ENCODE measurements at places on chromosomes 6 and 20.

DNA sequence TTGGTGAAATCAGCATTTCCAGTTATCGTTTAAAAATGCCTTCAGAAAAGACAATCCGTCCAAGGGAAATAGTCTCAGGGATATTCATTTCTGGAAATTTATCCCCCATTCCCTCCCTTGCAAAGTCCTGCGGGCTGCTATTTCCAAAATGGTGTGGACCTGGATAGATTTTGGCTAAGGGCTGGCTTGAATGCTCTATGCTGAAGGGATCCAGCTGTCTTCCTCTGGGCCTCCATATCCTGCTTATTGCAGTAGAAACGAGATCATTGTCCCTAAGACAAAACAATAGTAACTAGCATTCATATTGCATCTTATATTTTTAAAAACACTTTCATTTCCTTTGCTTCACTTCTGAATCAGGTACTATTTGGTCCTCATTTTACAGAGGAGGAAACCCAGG is 129.9 kb downstream of the ANKRD60 start:
- DNase-seq, result no peak

DNA sequence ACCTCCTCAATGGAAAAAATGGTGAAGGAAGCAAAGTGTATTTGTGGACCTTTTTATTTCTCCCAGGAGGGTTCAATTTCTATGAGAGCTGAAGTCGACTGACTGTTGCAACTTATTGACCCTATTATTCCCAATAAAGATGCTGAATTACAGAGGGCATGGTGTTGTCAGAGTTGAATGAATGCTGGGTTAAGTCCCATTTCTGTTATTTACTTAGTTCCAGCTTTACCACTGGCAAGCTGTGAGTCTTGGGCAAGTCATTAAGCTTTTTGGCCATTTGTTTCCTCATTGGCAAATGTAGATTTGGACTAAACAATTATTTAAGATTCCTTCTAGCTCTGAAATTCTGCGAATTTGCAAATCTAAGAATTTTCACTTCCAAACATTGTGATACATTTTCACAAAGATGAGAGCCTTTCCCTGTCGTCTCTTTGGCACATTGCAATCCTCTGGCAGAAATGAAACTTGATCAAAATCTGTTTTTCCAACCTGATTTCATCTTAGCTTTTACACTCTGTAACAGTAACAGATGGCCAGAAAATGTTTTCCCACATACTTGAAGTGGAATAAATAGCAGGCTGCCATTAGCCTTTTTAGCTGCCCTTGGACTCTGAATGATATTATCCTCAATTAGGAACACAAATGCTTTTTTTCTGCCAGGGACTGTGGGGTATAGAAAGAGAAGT is 21.3 kb downstream of the BLTP3A start:
- no peak for DNase-seq

- peak; percentile 60 for DNase-seq
Measured at GRCh38 chr20:2752567-2753460, 47.6 kb downstream of the CPXM1 start.

GRCh38 chr6:65745614-65746013 is 38.6 kb upstream of the EYS start:
- no peak for DNase-seq

GRCh38 chr6:168061269-168062210 is 17.5 kb downstream of the FRMD1 start:
- no peak for DNase-seq

- DNase-seq, result no peak
Measured at GRCh38 chr20:4774207-4774606, 52.5 kb downstream of the PRND start.

- peak; percentile 49 for DNase-seq
Measured at GRCh38 chr6:54010340-54011276, 100.6 kb upstream of the MLIP start.

DNA sequence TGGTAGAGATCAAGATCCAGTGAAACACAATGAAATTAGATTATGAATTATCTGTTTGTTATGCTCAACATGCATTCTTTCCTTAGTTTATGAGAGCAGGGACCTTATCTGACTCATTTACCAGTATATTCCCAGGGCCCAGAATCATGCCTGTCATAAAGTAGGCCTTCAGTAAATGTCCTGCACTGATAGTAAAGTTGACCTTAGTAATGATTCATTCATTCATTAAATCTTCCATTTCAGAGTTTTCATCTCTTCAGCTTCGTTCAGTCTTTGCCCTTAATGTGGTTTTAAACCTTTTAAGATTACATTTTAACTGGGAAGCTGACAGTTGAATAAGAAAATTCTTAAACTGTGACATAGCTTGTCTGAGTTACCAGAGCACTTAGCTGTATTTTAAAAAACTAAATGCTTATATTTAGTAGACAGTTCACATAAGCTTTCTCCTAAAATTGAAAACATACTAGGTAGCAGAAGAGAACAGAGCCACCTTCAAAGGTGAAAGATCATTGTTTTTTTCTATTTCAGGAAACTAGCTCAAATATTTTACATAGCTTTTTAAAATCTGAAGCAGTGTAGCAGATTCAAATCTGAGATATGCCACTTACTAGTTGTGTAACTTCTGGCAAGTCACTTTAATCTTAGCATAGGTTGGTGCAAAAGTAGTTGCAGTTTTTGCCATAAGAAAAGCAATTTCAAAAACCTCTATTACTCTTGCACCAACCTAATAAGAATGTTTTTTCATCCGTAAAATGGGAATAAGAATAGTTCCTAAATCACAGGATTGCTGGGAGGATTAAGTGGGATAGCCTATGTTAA is 41.4 kb downstream of the MCM8 start:
- no peak for DNase-seq

- DNase-seq, result no peak
Measured at GRCh38 chr20:46213946-46214823, 94.1 kb downstream of the CDH22 start.

DNA sequence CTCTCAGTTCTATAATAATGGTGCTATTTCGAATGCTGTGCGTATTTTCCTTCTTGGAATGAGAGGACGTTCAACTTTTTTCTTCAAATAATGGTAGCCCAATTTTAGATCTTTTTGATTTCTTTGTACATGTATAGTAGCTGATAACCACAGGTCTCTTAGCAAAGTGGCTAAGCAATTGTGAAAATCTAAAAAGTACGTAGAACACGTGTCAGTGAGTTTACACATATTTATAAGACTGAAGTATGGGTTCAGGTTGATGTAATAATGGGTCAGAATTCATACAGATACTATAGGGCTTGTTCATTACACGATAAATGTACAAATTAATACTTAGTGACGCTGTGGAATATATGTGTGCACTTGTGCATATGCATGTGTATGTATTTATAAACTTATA is 1.3 kb downstream of the SMIM13 start:
- no peak for DNase-seq

- no peak for DNase-seq
Measured at GRCh38 chr20:15882553-15882952, 690.7 kb downstream of the KIF16B start.

DNA sequence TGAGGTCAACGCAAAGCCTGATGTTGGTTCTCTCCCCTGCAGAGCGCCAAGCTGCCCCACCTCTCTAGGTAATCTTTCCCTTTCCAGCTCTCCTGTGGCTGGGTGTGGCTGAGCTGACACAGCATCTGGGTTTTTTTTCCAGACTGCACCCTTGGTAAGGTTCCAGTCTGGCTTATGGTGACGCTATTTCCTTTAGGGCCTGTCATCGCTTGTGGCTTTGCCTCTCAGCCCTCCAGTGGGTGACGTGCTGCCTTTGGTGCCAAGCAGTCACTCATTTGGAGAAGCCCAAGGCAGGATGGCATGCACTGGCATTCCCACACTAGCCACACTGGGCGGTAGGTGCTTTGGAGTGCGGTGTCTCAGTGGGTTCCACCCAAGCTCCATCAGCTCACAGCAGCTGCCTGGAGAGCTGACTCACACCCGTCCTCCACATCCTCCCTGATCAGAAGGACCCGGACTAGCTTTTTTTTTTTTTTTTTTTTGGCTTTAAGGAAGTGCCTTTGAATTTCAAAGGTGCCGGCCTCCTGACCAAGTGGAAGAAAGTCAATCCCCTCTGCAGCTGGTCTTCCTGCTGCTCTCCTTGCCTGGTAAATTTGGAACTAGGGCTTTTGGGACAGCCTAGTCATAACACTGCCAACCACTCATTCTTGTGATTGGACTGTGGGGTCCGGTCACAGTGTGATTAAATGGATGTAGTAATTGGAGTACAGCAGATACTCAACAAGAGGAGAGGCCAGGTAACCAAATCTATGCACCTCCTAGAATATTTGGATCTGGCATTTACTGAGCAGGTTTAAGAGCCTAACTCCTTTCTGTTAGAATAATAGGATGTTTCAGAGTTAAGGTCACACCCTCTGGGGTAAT is 153.6 kb downstream of the CD83 start:
- no peak for DNase-seq

- no peak for DNase-seq
Measured at GRCh38 chr6:167688123-167688522, 138.6 kb upstream of the AFDN start.

GRCh38 chr20:43028470-43028869 is 161.2 kb downstream of the PTPRT start:
- DNase-seq, result no peak

DNA sequence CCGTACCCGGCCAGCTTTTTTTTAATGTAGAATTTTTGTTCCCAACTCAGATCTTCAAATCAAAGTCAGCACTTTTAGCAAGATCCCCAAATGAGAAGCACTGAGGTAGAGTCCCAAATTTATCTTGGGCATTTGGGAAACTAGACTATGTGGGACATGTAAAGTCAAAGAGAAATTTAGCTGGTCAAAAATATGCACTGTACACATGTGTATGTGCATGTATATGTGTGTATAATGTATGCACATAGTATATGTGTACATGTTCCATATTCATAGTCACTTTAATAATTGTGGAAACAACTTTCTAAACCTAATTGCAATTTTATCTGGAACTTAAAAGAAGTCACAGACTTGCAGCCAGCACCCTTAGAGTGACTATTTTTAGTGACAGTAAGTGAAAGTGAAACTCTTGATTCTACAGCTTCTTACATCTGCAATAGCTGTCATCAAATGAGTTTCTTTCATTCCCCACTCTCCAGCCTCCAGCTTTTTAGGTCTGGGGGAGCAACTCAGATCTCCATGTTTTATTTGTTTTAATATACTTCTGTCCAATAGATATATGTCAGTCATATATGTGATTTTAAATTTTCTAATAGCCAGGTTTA is 53.6 kb downstream of the CDC40 start:
- no peak for DNase-seq

DNA sequence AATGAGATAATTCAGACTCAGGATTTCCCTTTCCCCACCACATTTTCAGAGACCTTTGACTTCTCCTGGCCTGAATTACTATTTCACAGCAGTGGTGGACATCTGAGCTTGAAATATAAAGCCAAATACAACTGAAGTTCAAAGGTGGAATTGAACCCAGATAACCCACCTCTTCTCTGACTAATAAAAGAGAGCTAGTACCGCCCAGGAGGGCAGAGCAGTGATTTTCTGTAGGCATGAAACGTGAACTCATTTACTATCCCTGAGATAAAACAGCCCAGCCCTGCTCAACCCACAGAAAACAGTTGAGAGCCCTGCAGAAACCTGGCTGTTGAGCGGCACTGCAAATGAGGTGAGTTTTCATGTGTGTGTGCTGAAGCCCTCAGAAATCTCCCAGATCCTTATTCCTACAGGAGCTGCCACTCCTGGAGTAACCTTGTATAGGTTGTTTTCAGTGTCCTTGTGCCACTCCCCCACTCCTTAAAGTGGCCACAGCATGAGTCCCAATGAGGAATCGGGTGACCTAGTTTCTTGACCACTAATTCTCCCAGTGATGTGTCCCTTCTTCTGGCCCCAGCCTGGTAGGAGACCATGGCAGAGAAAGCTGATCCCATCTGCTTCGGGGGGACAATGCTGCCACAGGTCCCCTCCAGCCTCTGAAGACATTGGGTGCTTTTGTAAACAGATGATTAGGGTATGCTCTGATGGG is 99.2 kb downstream of the NOL4L start:
- DNase-seq, result no peak

DNA sequence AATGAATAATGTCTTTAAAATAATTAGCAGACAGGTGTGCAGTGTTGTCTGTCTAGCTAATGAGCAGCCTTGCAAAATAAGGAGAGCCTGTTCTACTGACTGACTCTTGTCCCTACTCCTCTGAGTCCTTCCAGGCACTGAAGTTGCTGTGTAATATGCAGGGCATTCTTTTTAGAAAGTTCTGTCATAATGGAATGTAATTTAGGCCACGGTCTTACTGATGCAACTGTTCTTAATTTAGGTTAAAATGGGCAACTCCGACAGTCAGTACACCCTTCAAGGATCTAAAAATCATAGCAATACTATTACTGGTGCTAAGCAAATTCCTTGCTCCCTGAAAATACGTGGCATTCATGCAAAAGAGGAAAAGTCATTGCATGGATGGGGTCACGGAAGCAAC is 133.9 kb downstream of the TIAM2 start:
- no peak for DNase-seq

DNA sequence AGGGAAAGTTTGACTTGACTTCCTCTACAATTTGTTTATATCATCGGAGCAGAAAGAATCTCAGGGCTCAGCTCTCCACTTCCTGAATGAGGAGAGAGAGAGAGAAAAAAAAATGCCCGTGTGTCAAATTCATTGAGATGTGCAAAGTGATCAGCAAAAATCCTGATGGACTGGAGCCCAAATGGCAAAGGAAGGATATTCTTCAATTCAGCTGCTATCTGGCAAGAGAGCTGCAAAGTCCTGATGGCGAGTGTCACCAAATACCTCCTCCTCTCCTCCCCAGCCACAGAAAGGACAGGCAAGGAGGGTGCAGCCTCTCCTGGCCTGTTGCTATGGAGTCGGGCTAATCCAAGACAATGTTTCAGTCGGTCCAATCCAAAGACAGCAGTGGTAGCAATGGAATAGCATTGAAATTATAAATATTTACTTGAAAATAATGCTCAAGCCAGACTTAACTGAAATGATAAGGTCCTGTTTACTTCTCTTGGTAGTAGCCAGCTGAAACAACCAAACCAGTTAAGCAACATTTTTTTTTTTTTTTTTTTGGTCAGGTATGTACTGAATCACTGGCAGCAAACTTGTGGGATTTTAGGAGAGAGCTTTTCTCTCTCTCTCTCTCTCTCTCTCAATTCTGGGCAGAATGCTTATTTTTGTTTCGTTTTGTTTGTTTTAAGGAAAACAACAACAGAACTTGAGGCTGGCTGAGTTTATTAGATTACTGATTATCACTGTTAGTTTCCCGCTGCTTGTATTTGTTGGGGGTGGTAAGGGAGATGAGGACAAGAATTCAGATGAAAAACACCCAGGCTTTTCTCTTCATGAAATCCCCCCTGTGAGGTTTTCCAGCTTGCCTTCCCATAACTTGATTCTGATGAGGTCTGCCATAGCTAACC is 204.2 kb downstream of the BCAS1 start:
- DNase-seq, result peak; percentile 80
